Stimulated activated CD8-positive, alpha-beta memory T cell treated with anti-CD3 and anti-CD28 coated beads, Interleukin-15, amount 100 ng/mL, for 24 hours (primary cell): ENCODE measurements at places on chromosomes 7 and 10.

DNA sequence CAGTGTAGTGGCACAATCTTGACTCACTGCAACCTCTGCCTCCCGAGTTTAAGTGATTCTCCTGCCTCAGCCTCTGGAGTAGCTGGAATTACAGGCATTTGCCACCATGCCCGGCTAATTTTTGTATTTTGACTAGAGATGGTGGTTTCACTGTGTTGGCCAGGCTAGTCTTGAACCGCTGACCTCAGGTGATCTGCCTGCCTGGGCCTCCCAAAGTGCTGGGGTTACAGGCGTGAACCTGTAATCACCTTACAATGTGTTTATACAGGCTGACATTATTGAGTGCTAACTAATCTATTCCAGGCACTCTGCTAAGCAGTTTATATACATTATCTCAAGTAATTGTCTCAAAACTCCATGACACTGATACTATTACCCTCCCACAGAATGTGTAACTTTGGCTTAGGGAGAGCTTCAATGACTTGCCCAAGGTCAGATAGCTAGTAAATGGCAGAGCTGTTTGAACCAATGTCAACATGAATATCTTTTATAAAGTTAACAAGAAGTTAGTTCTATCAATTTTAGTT, 36.8 kb downstream of the KIFBP start:
- DNase-seq = no peak

- DNase-seq = no peak
Observed at GRCh38 chr7:12571691-12572090, 1.2 kb downstream of the SCIN start.

- no peak for DNase-seq
Observed at GRCh38 chr7:130883928-130884327, 149.9 kb upstream of the KLF14 start.

- DNase-seq = no peak
Observed at GRCh38 chr10:132590094-132590751, 52.6 kb downstream of the INPP5A start.

DNA sequence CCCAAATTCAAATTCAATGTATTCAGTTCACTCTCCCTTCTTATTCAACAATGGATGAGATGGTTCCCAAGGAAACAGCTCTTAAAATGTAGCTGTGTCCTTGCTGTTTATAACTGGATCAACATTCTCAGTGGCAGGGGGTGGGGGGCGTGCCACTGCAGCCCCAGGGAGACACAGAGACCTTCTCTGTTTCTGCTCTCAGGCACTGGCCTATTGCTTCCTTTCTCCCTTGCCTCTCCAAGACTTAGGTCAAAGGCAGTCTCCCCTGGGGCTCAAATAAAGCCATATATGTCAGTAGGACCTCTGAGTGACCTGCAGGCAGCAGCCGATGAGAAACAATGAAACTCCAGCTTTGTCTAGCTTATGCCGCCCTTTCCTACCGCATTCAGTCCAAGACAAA, 20.7 kb downstream of the VSTM4 start:
- DNase-seq = no peak

DNA sequence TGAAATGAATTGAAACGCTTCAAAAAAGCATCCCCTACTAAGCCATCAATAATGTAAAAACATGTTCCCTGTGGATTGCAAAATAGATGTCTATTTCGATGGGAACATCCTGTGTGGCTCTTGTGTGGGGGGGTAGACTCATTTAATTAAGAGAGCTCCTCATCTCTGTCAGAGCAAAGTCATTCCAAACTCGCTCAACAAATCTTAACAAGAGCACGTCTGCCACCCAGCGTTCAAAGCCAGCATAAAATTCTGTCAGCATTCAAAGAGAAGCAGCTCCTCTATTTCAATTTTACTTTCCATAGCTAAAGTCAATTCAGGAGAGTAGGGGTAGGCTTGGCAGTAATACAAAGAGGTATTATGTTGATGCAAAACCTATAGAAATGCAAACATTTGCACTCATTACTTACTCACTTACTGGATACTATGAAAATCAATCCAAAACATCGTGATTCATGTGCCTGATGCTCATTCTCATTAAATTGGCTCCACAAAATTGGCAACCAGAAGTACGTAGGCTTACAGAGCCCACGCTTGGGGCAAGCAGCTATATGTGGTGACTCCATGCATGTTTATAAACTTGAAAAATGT, 114.9 kb downstream of the IPMK start:
- no peak for DNase-seq

DNA sequence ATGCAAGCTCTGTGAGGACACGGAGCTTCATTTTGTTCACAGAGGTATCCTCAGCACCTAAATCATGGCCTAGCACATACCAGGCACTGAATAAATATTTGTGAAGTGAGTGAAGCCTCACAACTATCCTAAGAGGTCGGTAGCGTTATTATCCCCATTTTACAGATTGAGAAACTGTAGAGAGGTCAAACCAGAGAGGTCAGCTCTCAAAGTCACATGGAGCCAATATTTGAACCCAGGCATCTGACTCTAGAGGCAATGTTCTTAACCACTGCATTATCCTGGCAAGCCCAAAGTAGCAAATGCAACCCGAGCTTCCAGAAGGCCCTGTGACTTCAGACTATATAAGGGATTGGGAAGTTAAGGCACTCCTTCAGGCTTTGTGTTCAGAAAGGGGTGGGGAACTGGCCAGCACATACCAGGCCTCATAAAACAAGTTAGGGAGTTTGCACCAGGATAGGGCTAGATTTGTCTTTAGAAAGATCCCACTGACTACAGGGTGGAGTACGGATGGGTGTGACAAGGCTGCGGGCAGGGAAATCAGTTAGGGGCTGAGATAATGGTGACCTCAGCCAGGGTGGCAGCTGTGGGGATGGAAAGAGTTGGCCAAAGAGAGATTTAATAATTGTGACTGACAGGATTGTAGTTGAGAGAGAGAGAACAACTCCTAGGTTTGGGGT, 101.4 kb downstream of the TBXAS1 start:
- no peak for DNase-seq
